ENCODE measurements at places on chromosomes 1 and 21.

DNA sequence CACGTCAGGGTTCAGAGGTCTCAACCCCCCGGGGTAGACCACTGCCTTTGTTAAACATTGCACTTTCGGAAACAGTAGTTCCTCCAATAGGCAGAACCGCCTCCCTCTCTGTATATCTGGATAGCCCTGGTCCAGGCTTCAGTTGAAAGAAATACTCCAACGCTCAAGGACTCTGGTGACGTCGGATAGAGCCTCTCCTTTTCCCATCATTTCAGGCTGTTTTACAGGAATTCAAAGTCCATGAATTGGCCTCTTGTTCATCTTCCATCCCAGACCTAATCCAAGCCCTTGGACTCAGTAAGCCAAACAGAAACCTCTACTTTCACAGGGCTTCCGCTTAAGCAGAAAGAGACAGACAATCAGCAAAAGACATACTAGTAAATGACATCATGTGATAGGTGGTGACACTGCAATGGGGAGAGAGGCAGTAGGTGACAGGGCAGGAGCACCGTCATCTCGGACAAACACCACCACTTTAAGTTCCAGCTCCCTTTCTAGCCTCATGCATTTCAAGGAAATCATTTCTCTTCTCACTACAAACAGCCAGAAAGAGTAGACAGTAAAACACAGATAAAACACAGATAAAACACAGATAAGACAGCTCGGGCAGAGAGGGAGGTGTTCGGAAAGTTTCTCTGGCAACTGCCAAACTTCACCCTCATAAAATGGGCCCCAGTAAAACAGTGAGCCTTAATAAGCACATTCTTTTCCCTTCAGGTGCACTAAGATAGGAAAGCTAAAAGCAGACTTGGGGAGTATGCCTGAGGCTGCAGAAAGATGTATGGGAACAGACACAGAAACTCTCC lies 2.3 kb upstream of the PLA2G2A start:
- no peak for DNase-seq

DNA sequence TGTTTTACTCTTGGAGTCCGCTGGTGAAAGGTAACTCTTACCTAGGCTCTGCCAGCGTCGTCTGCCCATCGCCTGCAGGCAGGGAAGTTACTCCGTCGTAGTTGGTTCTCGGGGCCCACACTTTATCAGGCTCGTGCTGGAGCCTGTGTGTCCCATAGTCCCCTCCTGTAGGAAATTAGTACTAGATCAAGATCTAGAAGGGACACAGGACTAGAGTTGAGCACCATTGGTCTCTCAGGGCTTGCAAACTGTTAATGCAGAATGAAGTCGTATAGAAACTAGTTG lies 940 bp downstream of the SRRM1 start:
- DNase-seq, result no peak

DNA sequence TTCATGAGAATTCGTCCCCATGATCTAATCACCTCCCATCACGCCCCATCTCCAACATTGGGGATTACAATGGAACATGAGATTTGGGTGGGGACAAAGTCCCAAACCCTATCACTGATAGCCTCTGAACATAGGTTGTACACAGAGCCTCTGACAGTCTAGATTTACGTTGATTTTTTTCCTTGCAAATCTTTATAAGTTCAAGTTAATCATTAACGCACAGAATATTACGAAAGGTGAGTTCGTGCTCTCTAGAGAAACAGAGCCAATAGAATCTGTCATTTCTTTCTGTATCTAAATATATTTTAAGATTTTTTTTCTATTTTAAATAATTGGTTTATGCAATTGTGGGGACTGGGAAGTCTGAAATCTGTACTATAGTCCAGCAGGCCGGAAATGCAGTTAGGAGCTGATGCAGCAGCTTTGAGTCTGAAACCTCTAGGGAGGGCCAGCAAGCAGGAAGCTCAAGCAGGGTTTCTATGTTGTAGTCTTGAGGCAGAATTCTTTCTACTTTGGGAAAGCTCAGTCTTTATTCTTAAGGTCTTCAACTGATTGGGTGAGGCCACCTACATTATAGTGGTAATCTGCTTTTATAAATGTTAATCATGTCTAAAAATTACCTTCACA lies 61.0 kb downstream of the SELENOF start:
- no peak for DNase-seq

DNA sequence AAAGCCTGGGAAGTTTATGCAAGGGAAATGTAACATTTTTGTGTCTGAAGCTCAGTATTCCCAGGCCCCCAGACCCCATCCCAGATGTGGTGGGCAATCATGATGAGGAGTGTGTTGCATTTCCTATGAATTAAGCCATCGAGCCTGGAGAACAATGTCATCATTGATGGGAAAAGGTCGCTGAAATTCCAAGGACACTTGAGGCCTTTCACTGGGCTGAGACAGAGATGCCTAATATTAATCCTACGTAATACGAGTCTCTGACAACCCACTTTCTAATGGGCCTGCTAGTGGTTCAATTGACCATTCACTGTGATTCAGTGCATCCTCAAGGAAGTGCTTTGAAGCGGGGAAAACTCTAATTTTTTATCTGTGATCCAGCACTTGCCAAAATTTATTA lies 291.6 kb downstream of the PLPP3 start:
- no peak for DNase-seq

Measured in activated CD4-positive, alpha-beta T cell treated with anti-CD3 and anti-CD28 coated beads, Interleukin-2, amount 50 U/mL, for 1 hour (primary cell).